ENCODE measurements at places on chromosomes 2 and 18.

DNA sequence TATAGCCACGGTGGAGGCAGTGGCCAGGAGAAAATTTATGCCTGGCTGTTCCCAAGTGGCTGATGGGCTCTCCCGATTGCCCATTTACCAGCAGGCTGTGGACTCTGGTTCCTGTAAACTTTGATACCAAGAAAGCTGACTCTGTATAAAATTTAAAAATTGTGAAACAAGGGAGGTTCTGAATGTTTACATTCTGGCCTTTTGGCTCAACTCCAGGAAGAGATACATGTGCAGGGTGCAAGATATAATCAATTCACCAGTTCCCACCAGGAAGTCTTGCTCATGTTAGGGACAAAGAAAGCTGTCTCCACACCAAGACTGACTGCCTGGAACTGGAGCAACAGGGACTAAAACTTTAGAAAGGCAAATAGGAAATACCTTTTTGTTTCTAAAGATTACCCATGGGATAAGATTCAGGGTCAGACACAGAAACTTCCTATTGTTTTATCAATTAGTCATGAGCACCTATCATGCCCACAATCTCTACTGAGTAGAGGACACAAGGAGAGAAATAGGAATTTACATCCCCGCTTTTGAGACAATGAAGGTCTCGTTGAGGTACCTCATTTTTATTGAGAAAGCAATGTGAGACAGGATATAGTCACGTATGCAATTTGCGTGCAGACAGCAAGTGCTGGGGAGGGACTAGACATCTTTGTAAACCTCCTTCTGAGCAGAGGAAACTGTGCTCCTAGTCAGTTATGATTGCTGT, 123.5 kb downstream of the LIPG start:
- no peak for DNase-seq

DNA sequence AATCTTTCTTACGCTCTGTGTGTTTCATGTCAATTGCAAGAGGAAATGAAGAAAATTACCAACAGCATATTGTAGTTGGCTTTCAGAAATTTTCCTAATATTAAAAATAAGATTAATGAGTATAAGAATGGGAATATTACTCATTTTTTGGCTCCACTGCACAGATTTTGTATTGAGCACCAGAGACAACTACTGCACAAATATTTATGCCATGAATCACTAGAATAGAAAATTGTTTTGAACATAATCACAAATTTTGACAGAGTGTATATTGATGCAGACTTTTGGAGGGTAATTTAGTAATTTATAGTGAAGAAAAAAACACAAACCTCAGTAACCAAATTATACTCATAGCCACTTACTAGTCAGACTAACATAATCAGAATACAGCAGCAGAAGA, 118.3 kb downstream of the DOK6 start:
- DNase-seq: no peak

- DNase-seq: no peak
Observed at GRCh38 chr2:181130686-181131085, 150.3 kb downstream of the UBE2E3 start.

DNA sequence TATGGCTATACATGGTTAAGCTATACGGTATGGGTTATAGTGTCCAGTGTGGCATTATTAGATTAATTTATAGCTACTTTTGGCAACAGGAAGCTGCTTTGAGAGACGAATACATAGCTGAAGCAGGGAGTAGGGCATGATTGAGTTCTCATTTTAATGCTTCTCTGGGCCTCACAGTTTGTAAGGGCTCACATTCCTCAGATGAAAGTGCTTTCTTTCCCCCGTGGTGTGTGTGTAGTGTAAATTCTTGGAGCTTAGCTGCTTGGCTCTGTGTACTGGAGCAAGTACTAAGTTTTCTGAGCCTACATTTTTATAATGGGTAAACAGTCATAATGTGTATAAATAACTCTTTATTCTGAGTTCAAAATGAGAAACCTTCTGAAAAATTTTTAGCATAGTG, 173.7 kb downstream of the PTPRM start:
- DNase-seq: no peak

- no peak for DNase-seq
Observed at GRCh38 chr18:35528749-35529274, 31.1 kb upstream of the INO80C start.

DNA sequence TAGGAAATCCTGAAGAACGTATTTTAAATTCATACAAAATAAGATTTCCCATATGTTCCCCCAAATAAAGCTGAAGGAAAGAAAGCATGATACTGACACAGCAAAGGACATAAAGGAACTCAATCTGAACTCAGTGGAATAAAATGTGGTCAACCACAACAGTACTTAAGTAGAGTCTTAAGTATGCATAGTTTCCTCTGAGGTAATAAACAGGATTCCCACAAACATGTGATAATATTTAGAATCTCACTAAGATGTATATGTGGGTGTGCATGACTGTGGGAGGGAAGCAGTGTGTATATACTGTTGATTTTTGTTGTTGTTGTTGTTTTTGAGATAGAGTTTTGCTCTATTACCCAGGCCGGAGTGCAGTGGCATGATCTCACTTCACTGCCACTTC, 69.3 kb downstream of the NOL10 start:
- DNase-seq: no peak

- no peak for DNase-seq
Observed at GRCh38 chr2:126945118-126945517, 46.4 kb downstream of the TEX51 start.

- DNase-seq: no peak
Observed at GRCh38 chr2:145595296-145595695, 1075.4 kb upstream of the ZEB2 start.

- no peak for DNase-seq
Observed at GRCh38 chr2:88269836-88270235, 99.7 kb downstream of the THNSL2 start.

GRCh38 chr2:185255566-185255965, 483.0 kb upstream of the FSIP2 start:
- no peak for DNase-seq

DNA sequence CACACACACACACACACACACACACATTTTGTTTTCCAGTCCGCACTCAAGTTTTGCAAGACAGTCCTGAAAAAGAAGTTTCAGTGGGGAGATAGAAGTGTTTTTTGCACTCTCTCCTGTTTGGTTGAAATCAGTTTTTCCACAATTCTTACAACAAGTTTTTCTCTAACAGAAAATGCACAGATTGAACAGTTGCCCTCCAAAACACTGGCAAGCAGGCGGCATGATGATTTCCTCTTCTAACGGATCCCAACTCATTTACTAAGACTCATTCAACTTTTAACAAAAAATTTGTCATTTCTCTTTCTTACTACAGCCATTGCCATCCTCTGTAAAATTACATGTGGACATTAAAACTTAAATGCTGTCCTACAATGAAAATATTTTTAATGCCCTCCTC, 117.6 kb upstream of the DTNA start:
- DNase-seq: no peak

GRCh38 chr2:105868060-105868459, 123.3 kb downstream of the NCK2 start:
- DNase-seq: no peak

DNA sequence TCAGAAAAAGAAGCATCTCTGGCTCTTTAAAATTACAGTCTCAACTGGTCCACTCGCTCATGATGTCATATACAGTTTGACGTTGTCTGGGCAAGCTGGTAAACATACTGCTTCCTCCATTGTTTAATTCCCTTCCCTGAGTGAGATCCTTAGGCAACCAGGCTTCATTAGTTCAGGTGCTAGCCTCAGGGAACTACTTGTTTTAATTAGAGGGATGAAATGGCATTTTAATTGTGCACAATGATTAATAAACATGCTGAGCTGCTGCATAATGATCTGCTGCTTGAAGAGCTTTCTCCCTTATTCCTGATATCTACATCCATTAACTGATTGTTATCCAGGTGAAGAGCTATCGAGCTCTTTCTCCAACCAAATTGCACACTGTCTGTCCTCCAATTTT, 195.6 kb upstream of the ETAA1 start:
- no peak for DNase-seq

DNA sequence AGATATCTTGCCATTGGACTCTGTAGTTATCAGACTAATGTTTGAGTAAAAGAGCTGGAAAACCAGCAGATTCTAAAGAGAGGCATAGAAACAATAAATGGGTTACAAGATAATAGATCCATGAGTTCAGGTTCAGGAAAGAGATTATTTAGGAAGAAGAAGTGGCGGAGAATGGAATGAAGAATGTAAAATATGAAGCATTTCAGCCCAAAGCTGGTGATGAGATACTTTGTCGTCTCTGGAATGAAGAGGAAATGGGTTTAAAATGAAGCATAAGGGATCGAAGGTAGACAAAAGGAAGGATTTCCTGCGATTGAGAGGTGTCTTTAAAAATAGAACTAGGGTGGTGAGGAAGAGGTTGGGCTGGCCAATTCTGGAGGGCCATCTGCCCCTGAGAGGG, 36.6 kb downstream of the BCL11A start:
- no peak for DNase-seq

DNA sequence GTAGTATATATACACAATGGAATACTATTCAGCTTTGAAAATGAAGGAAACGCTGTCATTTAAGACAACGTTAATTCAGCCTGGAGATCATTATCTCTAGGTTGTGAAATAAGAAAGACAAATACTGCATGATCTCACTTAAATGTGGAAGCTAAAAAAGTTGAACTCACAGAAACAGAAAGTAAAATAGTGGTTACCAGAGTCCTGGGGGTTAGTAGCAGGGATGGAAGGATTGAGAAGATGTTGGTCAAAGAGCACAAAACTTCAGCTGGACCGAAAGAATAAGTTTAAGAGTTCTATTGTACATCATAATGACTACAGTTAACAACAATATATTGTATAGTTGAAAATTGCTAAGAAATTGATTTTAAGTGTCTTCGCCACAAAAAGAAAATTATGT, 670.3 kb downstream of the NR4A2 start:
- no peak for DNase-seq

- DNase-seq: peak; percentile 23
Observed at GRCh38 chr18:45688833-45689232, 35.1 kb upstream of the SLC14A1 start.

- DNase-seq: no peak
Observed at GRCh38 chr18:49692906-49693716, 120.2 kb downstream of the ACAA2 start.

DNA sequence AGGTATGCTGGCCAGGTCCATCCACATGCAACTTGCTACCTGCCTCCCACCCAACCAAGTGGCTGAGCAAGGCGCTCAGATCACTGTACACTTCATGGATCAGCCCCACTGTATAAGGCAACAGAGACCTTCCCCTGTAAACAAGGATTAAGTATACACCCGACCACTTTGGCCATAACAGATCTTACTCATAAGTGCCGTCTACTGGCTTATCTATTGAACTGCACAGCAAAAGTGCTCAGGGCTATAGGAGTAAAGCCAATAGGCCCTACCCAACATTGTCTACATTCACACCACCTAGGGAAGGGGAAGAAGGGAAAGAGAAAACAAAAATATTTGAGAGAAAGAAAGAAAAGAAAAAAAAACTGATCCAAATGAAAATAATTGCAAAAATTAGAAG, 663.9 kb upstream of the LRRTM1 start:
- DNase-seq: no peak

GRCh38 chr2:174748948-174749347, 15.3 kb downstream of the CHRNA1 start:
- peak; percentile 61 for DNase-seq

- DNase-seq: no peak
Observed at GRCh38 chr18:51361130-51361860, 163.8 kb upstream of the MEX3C start.

GRCh38 chr2:154495455-154495868, 203.0 kb upstream of the KCNJ3 start:
- DNase-seq: no peak

- DNase-seq: no peak
Observed at GRCh38 chr18:57086163-57086562, 60.7 kb upstream of the BOD1L2 start.

GRCh38 chr2:23091900-23092299, 293.1 kb upstream of the KLHL29 start:
- no peak for DNase-seq

DNA sequence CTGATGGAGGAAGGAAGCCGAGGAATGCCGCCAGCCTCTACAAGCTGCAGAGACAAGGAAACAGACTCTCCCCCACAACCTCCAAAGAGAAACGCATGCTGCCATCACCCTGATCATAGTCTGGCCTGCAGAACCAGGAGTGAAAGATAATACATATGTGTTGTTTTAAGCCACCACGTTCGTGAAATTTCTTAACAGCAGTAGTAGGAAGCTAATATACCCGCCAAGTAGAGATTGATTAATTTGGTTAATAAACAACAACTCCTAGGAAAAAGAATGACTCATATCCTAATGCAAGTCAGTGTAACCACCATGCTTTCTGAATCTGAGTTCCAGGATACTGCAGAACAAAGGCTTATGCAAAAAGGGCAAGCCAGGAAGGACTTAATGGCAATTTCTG, 36.6 kb downstream of the LONRF2 start:
- DNase-seq: no peak

DNA sequence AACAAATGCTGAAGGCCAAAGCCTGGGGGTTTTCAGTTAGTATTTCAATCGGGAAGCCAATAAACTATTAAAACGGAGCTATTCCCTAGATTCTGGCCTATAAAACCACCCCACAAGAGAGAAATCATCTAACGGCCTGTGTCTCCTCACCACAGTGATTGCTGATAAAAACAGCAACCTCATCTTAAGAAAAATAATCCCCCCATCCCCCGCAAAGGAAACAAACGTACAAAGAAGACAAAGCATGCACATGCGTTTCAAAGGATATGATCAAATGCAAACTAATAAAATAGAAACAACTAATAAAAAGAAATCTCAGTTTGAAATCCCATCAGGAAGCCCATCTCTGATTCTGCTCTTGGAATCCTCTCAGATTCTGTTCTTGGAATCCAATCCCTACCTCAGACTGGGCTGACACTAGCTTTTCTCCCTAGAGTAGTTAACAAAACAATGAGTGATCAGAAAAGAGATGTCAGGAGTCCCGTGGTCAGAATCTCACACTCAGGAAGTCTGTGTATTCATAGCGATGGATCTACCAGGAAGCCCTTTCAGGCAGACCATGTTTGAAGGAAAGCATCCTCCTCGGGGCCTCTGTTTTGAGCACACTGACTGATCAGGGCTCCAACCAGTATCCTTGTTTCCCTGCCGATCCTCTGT, 150.7 kb downstream of the THADA start:
- no peak for DNase-seq

- DNase-seq: no peak
Observed at GRCh38 chr2:47404356-47404755, 1.4 kb downstream of the MSH2 start.

GRCh38 chr2:241811201-241811951, 2.4 kb downstream of the NEU4 start:
- no peak for DNase-seq

GRCh38 chr2:58350484-58350883, 109.4 kb upstream of the FANCL start:
- DNase-seq: no peak

GRCh38 chr2:63735931-63736330, 105.8 kb upstream of the UGP2 start:
- no peak for DNase-seq

- DNase-seq: no peak
Observed at GRCh38 chr2:219087848-219088247, 27.1 kb upstream of the IHH start.

Measured in NCI-H345 (cell line).